Right lung (tissue), 10 donors: ENCODE measurements at places on chromosomes 4 and X.

GRCh38 chr4:22870847-22871449, 178.2 kb downstream of the GBA3 start:
- DNase-seq: no peak

DNA sequence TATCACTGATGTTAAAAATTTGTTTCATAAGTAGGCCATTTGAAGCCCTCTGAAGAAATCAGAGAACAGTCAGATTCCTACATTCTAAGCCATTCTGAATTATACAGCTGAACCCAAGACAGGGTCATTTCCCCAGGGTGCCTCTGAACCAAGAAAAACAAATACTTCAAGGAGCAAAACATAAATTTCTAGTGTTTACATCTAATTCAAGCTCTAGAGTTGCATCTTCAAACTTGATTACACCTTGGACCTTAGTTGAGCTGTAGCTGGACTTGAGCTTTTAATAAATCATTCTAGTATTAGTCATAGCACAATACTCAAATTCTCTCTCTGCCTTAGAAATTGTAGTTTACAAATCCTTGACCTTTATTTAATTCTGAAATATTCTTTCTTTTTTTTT, 87.6 kb upstream of the IL15 start:
- no peak for DNase-seq

GRCh38 chr4:188879598-188879997, 740.4 kb downstream of the TRIML1 start:
- no peak for DNase-seq

DNA sequence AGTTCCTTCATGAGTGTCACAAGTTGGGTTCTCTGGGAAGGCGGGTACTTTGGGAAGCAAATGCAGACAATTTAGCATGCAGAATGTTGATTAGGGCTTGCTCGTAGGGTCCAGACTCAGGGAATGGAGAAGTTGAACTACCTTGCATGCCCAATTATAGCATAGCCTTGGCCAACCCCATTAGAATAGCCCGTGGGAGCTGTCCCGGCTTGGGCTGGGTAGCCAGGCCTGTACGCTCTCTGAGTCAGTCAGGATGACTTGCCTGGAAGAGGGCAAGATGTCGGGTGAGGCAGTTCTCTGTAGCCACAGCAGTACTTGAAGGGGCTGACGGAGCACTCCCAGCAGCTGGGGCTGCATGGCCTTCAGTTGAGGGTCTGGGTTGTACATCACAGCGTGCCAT, 19.5 kb downstream of the KIAA0232 start:
- no peak for DNase-seq

- DNase-seq: no peak
Observed at GRCh38 chr4:1765409-1766072, 27.6 kb upstream of the FGFR3 start.
